Kidney epithelial cell (primary cell): ENCODE measurements at places on chromosomes 7 and 10. TPM values are rescaled to one million over a fixed set of nuclear protein-coding genes. Genes with fewer than 3 reads are reported as not detected.

The NEUROD6 gene
- total RNA-seq = not detected in 2 replicates

GRCh38 chr10:3775696-3776551, 9.1 kb downstream of the KLF6 start:
- DNase-seq = no peak

The PRKAR2B gene
- 3.7 and 4.1 TPM in 2 replicates for total RNA-seq

The ASB4 gene
- total RNA-seq = not detected in 2 replicates

DNA sequence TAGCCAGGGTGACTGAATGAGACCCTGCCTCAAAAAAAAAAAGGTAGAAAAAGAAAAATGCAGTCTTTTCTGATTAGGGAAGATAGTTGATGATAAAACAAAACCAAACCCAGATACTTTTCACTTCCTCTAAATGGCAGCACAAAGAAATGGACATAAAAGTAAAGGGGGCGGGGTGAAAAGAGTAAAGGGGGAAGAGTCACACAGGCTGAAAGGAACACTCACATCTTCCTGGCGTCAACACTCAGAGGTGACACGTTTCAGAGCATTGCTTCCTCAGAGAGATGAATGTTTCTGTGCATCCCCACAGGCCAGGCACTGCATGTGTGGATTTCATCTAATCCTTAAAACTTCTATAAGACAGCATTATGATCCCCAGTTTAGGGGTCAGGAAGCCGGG, 81.2 kb downstream of the HIPK2 start:
- no peak for DNase-seq

DNA sequence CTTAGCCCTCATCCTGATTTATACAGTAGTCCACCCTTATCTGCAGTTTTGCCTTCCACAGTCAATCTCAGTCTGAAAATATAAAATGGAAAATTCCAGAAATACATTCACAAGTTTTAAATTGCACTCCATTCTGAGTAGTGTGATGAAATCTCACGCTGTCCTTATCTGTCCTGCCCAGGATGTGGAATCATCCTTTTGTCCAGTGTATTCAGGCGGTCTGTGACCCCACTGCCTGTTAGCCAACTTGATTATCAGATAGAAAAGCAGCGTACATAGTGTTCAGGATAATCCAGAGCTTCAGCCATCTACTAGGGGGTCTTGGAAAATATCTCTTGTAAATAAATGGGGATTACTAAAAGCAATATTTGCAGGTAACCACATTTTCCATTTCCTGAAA, 146.3 kb downstream of the MALRD1 start:
- no peak for DNase-seq
